Motor neuron (in vitro differentiated cells): ENCODE measurements at places on chromosomes 6 and 20.

DNA sequence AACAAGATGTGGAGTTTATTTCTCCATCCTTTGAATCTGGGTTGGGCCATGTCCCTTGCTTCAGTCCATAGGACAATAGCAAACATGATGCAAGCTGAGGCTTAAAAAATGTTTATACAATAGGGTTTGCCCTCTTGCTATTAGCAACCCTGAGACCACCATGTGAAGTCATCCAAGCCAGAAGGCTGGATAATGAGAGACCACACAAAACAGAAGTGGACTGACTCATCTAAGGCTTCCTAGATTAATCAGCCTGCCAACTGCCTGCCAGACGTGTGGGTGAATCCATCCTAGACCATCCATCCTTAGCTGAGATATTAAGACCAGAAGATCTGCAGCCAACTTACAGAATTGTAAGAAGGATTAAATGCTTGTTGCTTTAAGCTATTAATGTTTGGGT lies 38.1 kb upstream of the ISM1 start:
- ATAC-seq: no peak

- no peak for ATAC-seq
Observed at GRCh38 chr6:85641522-85641896, 1.2 kb downstream of the SYNCRIP start.

- ATAC-seq: no peak
Observed at GRCh38 chr6:16572943-16573342, 188.3 kb downstream of the ATXN1 start.

GRCh38 chr20:12610871-12611270 lies 397.9 kb upstream of the SPTLC3 start:
- ATAC-seq: no peak

DNA sequence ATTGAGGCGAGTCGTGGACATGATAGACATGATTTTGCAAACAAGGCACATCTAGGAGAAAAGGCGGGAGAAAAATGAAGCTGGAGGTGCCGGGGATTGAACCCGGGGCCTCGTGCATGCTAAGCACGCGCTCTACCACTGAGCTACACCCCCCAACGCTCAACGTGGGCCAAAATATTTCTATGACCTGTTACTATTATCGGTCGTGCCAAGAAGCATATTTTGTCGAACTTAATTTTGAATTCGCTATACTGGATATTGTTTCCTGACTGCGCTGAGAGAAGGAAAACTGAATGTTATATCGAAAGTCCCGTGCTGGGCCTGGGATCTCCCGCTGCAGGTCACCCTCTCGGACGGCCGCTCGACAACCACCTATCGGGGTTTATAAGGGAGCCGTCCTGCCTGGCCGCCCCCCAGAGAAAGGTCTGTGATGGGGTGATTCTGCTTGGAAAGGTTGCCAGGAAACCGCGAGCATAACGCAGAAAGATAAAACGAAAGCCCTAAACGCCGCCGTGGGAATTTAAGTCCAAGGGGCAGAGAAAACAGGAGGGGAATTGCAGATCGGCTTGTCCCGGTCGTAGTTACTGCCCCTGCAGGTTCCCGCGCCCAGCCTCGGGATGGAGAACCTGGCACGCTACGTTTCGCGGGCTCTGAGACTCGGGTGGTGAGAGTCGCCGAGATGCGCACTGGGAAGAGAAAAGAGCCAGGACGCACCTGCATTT lies 60.0 kb downstream of the TRIM27 start:
- peak; percentile 66 for ATAC-seq

GRCh38 chr6:56540232-56541029 lies 102.3 kb downstream of the DST start:
- no peak for ATAC-seq

DNA sequence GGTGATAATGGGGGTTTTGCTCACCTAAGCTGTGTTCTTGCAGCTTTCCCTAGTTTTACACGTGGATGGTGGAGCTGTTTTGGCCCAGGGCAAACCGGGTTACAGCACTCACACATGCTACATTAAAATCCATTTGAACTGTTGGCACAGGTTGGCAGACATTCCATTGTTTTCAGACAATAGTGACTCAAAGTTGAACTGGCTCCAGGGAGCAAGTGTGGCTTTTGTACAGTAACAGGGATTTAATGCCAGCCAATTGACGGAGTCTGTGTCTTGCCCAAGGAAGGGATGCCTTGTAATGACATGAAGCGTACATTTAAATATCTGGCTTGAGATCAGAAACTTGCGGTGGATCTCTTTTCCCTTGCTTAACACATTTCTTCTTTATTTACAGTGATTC lies 183.1 kb downstream of the DTNBP1 start:
- no peak for ATAC-seq

DNA sequence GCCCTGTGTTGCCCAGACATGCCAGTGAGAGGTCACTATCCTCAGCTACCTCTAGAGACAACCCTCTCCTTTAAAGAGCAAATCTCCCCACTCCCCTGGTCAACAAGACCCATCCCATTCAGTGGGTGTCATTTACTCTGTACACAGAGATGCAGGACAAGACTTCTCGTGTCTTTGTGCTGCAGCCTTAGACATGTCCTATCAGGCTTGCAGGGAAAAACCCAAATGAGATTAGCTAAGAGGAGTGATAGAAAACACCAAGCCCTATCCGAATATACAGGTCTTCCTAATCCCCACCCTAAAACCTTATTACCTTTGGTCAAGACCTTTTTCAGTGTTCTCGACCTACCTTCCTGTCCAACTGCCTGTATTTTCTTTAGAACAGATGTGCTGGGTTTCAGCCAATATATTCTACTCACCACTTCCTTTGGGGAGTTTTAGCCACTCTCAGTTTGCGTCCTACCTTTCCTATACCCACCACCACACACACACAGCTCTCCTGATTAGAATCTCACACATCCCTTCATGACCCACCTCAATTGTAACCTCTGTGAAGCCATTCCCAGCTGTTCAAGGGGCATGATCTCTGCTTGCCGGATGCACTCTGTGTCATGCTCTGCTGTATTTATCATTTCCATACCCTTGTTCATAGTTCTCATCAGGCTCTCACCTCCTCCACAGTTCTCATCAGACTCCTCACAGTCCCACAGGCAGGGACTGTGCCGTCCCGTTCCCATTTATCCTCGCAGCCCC lies 39.7 kb downstream of the TRAM2 start:
- no peak for ATAC-seq

- peak; percentile 59 for ATAC-seq
Observed at GRCh38 chr6:119110601-119111548, 32.4 kb upstream of the FAM184A start.

DNA sequence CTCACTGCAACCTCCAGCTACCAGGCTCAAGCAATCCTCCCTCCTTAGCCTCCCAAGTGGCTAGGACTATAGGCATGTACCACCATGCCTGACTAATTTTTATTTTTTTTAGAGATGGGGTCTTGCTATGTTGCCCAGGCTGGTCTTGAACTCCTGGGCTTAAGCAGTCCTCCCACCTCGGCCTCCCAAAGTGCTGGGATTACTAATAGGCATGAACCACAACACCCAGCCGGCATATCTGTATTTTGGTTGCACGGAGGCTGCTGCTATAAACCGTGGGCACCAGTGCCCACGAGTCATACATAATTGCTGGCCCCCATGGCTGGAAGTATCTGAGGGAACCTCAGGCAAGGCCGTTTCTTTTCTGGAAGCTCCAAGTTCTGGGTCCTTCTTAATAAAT lies 18.3 kb upstream of the ADRM1 start:
- no peak for ATAC-seq

DNA sequence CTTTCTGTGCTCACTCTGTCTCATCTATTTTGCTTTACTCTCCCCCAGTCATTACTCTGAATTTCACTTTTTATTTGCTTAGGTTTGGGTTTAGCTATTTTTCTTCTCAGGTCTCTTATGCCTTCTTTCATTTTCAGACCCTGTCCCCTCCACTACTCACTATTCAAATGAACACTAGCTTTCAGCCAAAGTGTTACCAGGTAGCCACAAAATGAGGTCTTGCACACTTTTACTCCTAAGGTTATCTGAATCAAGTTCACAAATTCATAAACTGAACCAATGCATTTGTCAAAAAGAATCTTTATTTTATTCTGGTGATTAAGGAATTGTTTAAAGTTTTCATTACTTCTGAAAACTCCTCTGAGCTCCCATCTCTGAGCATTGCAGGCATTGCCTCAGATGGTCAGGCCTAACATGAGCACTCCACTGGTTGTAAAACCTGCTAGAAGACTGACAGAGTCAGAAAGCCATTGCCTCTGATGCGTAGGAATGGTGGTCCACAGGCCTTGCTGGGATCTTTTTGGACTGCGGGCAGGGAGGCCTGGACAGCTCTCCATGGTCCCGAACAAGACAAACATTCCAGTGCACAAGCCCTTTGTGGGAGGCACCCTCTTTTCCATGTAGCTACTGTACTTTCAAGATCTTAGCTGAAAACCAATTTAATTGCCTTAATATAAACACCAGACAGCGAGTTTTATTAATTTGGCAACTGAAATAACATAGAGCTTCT lies 48.5 kb downstream of the FYN start:
- no peak for ATAC-seq

GRCh38 chr6:26607434-26608230 lies 10.9 kb downstream of the ABT1 start:
- peak; percentile 63 for ATAC-seq

- peak; percentile 28 for ATAC-seq
Observed at GRCh38 chr20:47818996-47819609, 33.8 kb upstream of the SULF2 start.

- ATAC-seq: no peak
Observed at GRCh38 chr6:161744211-161745067, 470.6 kb upstream of the AGPAT4 start.

GRCh38 chr6:144036835-144037195 lies 28.8 kb upstream of the PLAGL1 start:
- no peak for ATAC-seq

DNA sequence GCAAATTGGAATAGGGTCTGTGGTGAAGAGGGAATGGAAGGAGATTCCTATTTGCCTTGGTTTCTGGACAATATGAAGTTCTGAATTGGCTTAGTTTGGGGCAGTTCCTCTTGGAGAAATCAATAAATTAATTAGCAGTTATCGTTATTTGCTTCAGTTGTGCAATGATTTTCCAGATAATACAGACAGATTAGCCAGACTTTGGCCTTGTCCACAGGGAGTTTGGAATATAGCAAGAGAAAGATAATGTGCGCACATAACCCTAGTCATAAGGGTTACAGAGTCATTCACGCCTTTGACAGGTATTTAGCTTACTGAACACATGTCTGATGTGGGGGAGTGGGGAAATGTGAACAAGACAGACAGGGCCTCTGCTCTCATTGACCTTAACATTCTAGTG lies 1.3 kb downstream of the ATRN start:
- no peak for ATAC-seq

DNA sequence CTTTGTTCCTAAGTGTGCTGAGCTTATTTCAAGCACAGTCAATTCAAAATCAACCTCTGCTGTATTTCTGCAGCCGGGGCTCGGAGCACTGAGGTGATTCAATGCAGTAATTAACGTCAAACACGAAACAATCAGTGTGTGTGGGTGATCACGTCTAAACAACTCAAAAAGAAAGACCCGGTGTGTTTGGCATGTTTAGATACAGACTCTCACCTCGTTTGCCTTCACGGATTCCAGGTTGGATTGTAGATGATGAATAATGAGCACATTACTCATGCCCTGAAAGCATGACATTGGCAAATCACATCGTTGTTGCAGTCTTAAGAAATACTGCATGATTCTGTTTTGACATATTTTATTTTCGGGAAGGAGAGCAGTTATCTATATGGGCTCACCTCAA lies 231.0 kb downstream of the QKI start:
- ATAC-seq: no peak

GRCh38 chr6:19034986-19035385 lies 647.8 kb downstream of the RNF144B start:
- no peak for ATAC-seq

DNA sequence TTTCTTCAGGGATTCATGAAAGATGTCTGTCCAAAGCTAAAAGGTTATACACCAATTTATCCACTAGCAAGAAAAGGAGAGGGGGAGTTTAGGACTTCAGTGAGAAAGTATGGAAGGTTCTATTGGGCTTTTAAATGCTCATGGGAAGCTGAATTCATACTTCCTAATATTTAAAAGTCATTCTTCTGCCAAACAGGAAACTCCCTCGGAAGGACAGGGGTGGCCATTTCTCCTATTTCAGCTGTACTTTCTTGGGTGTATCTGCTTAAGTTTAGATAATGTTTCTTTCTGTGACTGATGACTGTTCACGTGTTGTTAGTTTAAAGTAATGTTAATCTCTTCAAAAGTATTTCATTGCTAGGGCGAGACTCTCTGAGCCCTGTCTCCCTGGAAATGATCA lies 80.5 kb upstream of the IFNGR1 start:
- no peak for ATAC-seq

GRCh38 chr6:26534681-26535465 lies 3.3 kb upstream of the HMGN4 start:
- no peak for ATAC-seq
